Renal cortex interstitium (tissue), 15 donors: ENCODE measurements at places on chromosomes 12 and 14. TPM values are rescaled to one million over a fixed set of nuclear protein-coding genes. Genes with fewer than 3 reads are reported as not detected.

The RDH16 gene
- 0.75 TPM for polyA plus RNA-seq

The PPP1R12A gene
- 113 TPM for polyA plus RNA-seq

The DEGS2 gene
- polyA plus RNA-seq: 4.3 TPM

The CFAP251 gene
- 9.2 TPM for polyA plus RNA-seq

The PPP1R36 gene
- polyA plus RNA-seq: 0.67 TPM

The ITGA7 gene
- 45.7 TPM for polyA plus RNA-seq

The AQP6 gene
- polyA plus RNA-seq: 27.6 TPM

The PPFIA2 gene
- 4.7 TPM for polyA plus RNA-seq

The CLEC6A gene
- polyA plus RNA-seq: 0.11 TPM

The CIT gene
- 26.7 TPM for polyA plus RNA-seq

The ADAM21 gene
- 0.65 TPM for polyA plus RNA-seq

The ANKS1B gene
- 4.6 TPM for polyA plus RNA-seq
